Activated T-helper 2 cell treated with anti-CD3 and anti-CD28 coated beads, Interferon-gamma antibody, Interleukin-2, Interleukin-4, amounts not matched to agents 10 μg/mL and 5 μg/mL and 100 μg/mL, durations not matched to agents 14 hours and 24 hours and 36 hours (primary cell): ENCODE measurements at places on chromosomes 12 and 14. TPM values are rescaled to one million over a fixed set of nuclear protein-coding genes. Genes with fewer than 3 reads are reported as not detected.

GRCh38 chr14:55701638-55702037, 121.6 kb downstream of the KTN1 start:
- no peak for DNase-seq

GRCh38 chr12:132061641-132062430, 82.3 kb downstream of the DDX51 start:
- no peak for DNase-seq

GRCh38 chr14:61184112-61184511, 97.0 kb downstream of the TMEM30B start:
- DNase-seq, result no peak

DNA sequence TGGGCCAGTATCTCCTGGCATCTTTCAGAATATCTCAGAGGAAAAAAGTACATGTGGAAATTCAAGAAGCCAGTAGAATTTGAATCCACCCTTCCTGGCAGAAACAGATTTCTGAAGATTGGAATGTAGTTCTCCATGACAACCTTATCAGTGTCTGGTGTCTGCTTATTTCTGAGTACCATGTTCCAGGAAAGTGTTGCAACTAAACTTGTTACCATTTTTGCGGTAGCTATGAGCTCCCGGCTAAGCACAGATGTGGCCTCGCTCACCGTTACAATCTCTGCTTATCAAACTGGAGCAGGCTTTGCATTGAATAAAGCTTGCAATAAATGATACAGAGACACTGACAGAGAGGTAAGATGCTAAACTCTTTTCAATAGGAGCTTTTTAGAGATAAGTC, 13.0 kb upstream of the ITPR2 start:
- DNase-seq, result no peak

DNA sequence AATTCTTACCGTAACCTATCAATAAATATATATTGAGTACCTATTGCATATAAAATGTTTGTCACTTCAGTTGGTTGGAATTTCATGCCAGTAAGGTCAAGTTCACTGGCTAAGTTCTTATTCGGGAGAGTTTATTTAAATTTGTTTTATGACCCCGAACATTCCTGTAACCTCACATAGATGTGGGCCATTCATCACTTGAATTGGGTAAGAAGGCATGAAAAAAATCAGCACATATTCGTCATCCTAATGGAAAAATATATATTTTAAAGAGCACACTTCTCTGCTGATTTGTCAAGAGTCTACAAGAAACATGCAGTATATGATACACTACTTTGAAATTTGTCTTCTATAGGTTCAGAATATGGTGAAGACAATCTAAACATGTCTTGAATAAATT, 263.4 kb downstream of the CCDC91 start:
- DNase-seq, result no peak

DNA sequence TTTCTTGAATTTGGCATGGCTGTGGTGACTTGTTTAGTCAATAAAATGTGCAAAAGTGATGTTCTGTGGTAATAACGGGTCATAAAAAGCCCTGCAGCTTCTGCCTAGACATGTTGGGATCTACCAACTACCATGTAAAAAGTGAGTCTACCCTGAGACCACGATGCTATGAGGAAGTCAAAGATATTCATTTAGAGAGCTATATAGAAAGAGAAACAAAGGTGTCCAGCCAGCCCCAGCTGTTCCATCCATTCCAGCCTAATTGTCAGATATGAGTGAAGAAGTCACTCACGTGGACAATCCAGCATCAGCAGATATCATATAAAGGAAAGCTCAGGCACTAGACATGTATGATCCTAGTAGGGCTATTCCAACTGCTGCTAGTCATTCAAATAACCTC, 117.2 kb upstream of the SSTR1 start:
- no peak for DNase-seq

DNA sequence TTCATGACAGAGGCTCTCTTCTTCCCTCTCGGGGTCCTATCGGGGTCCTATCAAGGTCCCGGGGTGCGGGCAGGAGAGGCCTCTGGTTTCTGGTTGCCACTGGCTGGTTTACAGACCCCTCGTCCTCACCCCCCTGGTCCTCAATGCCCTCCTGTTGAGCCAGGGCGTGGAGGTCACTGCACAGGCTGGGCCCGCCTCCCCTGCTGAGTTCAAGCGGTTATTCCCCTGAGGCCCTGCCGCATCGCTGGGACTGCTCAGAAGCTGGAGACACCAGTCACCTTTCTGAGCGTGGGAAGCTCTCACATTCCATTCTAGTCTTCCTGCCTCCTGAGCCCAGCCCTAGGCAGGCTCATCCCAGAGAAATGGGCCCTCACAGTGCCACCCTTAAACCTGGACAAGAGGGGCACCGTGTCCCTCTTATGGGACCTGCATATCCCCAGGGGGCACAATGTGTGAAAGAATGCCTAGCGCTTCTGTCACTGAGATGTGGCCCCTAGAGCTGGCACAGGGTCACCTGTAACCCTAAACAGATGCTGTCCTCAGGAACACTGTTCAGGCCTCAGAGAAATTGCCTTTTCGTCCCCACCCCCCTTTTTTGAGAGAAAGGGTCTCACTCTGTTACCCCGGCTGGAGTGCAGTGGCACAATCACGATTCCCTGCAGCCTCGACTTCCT, 177.7 kb upstream of the RGS6 start:
- no peak for DNase-seq

DNA sequence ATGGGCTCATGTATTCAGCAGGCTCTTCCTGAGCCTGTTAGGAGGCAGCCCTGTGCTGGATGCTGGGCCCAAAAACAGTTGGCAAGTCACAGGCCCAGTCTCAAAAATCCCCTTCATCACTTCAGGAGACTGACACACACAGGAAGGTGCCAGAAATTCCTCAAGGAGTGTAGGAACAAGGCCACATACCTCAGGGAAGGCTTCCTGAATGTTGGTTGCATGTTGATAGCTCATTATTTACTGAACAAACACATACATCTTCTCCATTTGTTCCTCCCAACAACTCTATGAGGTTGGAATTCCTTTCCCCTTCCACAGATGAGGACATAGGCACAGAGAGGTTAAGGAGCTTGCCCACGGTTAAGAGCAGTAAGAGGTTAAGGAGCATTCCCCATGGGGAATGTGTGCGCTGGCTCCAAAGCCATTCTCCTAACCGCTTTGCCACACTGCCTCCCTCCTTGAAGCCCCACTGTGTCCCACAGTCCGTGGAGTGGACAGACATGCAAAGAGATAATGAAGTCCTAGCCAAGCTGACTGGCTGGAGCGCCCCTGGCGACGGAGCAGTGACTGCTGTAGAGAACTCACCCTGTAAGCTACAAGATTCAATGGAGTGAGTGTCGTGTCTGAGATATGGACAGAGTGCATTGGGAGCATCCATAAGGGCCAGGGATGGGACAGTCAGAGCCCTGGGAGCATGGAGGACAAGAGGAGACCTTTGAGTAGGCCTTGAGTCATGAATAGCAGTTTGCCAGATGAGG, 3.3 kb downstream of the HHIPL1 start:
- DNase-seq, result no peak

- DNase-seq, result no peak
Measured at GRCh38 chr14:100142073-100143040, 17.1 kb downstream of the DEGS2 start.

GRCh38 chr12:59603754-59604153, 7.9 kb downstream of the SLC16A7 start:
- DNase-seq, result no peak

- no peak for DNase-seq
Measured at GRCh38 chr14:92789457-92790089, 4.5 kb upstream of the GOLGA5 start.

DNA sequence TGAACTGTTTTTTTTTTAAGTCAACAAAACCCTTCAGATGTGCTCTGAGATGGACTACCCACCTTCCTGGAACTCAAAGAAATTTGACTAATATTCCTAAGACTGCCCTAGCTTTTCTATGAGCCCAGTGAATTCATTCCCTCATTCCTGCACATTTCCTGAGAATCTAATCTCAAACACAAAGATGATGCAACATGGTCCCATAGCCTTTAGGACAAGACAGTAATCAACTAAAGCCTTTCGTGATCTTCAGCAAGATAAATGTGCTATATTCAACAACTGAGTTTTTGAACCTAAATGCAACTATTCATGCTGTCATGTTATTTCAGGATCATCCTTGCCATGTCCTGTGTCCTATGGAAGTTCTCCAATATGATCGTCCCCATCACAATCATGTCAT, 5.0 kb downstream of the SETD3 start:
- no peak for DNase-seq

GRCh38 chr12:78767264-78767981, 97.2 kb upstream of the SYT1 start:
- no peak for DNase-seq

DNA sequence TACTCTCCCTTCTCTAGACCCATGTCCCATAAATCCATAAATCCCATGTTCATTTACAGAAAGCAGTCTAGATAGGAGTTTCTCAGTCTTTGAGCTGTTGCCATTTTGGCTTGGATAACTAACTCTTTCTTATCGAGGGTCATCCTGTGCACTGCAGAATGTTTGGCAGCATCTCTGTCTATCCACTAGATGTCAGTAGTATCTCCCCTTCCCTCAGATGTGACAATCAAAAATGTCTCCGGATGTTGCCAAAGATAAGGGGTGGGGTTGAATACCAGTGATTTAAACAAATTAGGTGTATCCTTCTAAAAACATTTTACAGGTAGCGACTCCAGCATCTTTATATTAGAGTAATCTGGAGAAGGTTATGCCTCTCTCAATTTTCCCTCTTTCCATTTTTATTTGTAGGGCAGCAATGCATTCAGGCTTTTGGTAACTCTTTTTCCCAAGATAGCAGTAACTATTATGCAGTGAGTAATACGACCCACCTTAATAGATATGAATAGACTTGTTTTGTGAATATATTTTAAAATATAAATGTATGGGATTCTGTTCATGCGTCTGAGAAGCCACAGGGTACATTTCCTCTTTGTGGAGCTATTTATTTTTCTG, 100.7 kb downstream of the LRRK2 start:
- no peak for DNase-seq

DNA sequence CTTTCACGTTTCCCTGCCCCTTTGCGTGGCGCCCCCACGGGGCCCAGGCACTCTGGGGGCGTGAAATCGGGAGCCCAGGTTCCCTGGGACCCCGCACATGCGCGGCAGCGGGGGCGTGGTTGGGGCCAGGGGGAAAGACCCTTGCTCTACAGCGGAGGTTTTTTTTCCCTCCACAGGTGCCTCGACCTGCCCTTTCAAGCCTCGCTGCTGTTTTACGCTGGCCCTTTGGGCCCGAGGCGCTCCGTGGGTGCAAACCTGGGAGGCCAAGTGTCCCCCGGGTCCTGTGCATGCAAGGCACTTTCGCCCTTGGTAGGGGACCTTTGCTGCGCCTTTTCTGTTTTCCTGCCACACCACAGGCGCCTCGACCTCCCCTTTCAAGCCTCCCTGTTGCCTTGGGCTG, 329.8 kb downstream of the ALG10 start:
- DNase-seq, result no peak

- DNase-seq, result no peak
Measured at GRCh38 chr12:29891792-29892191, 108.0 kb upstream of the TMTC1 start.

- no peak for DNase-seq
Measured at GRCh38 chr14:100677152-100677551, 49.5 kb upstream of the DLK1 start.

GRCh38 chr12:44780221-44780790, 95.8 kb downstream of the NELL2 start:
- DNase-seq, result no peak

C12orf50 gene
- not detected in 2 replicates for total RNA-seq

ACRBP gene
- total RNA-seq, result 1.2 and 1.5 TPM in 2 replicates

CLEC4C gene
- not detected in 2 replicates for total RNA-seq

TMTC1 gene
- total RNA-seq, result 1.4 TPM in 2 replicates

SLC2A14 gene
- total RNA-seq, result 0.05 and 0.07 TPM in 2 replicates

TMPRSS12 gene
- total RNA-seq, result not detected in 2 replicates
